ENCODE measurements at places on chromosomes 3 and 15.

DNA sequence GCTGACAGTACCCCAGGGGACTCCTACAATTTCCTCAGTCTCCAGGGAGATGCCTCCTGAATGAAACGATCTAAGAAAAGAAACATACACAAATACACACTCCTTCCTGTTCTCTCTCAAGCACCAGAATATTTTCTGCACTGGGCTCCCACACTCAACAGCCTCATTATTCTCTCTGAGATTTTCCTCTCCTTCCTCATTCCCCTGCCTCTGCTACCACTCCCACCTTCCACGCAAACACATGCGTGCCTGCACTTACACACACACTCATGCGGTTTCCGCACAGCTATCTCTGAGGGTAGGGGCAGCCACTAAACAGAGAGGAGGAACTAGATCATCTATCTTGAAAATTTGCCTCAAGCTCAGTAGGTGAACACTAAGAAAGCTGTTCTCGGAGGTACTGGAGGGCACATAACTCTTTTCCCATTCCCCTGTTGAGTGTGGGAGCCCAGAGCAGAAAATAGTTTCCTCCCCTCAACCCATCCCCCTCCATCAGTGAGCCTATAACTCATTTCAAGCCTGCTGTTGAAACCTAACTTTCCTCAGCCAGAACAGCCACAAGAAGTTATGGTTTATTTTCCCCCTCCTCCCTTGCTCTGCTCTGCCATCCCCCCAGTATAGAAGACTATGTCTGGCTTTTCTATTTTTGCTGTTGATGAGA, 30.5 kb upstream of the TIPARP start:
- DNase-seq, result peak; percentile 67

GRCh38 chr3:184211718-184212117, 17.7 kb upstream of the VWA5B2 start:
- no peak for DNase-seq

- DNase-seq, result no peak
These were observed 198.2 kb downstream of the SLCO3A1 start for GRCh38 chr15:92051716-92052115.

GRCh38 chr15:34335176-34336032, 2.2 kb downstream of the SLC12A6 start:
- peak; percentile 67 for DNase-seq

- DNase-seq, result no peak
These were observed 50.0 kb downstream of the PLS1 start for GRCh38 chr3:142646020-142646785.

DNA sequence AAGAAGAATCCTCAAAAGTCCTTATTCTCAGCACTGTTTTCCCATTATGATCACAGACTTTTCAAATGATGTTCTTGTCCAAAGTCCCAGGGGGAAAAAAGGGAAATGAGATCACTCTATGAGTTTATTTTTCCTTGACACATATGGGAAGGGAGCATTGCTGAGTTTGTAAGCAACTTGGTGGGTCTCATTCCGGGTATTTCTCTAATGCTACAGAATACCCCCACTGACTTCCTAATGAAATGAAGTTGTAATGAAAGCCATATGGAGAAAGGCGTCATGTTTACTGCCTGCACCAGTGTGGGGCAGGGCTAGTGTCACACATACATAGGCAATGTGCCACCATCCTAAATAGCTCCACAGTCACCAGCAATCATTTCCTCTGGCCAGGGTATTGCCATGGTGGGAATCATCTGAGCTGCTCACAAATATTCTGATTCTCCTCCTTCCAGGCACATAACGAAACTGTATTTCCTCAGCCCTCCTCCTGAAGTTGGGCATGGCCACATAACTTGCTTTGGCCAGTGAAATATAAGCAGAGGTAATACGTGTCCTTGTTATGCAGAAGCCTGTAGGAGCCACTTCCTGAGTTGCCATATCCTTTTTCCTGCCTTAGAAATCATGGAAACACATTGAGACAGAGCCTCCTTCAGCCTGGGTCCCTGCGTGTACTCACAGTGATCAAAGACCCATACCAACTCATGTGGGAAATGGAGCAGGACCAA, 41.0 kb upstream of the C15orf61 start:
- DNase-seq, result no peak

DNA sequence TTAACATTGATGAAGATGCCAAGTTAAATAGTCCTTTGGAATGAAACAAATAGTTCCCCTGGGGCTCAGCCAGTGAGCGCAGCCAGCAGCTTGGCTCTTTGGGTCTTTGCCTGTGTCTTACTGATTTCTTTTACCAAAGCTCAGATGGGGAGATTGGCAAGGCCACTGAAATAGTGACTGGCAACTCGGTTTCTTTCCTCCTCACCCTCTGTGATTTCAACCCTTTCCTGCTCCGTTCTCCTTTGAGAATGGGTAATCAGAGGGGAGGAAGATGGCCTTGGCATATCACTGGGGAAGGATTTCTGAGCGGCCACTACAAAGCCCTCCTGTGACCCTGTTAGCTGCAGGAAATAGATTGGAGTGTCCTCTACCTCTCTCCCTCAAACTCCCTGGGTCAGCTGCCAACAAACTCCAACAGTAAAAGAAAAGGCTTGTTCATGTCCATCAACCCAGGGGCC, 337.1 kb upstream of the LRRFIP2 start:
- no peak for DNase-seq

DNA sequence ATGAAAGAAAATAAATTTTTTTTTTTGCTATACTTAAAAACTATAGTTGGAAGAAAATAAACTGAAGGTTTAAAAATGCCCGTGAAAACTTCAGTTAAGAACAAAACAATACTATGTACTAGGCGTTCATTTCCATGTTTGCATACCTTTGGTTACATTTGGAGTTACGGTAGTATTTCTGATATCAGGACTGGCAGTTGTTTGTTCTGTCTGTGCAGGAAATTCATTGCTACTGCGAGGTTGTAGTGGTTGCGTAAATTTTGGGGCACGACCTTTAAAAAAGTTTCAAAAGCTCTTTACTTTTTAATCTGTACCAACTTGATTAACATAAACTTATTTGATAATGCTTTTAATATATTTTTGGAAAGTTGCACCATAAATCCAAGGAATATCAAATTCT, 47.9 kb downstream of the ST3GAL6 start:
- no peak for DNase-seq

GRCh38 chr3:98726084-98726483, 37.1 kb upstream of the ST3GAL6 start:
- DNase-seq, result no peak

- DNase-seq, result peak; percentile 56
These were observed 812 bp downstream of the P4HTM start for GRCh38 chr3:48990636-48991469.

- no peak for DNase-seq
These were observed 9.9 kb upstream of the ARHGEF3 start for GRCh38 chr3:56811546-56812202.

DNA sequence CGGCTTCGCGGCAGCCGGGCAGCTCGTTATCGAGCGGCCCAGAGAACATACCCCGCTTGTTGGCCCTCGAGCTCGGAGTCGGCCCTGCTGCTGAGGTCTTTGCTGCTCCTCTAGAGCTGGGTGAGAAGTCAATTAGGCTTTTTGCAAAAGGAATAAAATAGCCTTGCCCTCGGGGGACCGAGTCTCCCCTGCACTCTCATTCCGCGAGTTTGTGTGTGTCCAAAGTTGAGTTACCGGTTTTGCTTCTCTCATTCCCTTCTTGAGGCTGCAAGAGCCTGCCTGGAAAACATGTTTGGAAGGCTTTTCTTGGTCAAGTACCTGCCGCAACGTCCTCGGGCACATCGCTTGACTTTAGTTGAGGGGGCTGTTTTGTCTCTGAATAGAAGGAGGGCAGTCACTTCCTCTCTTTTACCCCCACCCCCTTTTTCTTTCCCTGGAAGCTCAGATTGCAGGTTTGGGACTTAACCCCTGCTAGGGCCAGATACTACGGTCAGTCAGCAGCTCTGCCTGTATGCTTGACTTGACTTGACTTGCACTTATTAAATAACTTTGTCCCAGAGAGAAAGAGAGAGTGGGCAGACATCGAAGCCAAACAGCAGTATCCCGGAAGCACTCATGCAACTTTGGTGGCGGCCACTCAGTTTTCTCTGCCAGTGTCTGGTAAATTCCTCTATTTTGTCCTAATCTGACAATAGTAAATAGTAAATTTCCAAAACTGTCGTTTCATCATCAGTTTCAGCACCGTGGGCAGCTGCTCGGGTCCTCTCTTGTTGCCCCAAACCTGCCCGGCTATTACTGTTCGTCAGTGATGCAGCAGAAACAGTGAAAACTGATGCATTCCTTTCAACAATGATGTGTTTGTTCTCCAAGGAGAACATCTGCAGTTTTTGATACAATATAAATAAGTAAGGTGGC, 609 bp downstream of the RNF13 start:
- DNase-seq, result peak; percentile 13

DNA sequence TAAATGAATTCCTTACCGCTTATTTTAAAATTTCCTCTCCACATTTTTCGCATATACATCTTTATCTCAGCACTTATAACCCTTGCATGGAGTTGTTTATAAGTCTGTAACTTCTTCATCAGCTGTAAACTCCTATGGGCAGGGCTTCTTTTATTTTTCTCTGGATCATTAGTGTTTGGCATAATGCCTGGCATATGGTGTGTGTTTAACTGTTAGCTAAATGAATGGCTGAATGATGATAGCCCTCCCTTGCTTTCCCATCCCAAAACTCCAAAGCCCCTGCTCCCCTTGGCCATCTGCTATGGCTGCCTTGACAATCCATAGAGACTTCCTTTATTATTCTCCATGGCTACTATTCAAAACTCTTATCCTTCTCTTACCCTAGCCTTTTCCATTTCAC, 48.1 kb upstream of the SEMA6D start:
- DNase-seq, result no peak

DNA sequence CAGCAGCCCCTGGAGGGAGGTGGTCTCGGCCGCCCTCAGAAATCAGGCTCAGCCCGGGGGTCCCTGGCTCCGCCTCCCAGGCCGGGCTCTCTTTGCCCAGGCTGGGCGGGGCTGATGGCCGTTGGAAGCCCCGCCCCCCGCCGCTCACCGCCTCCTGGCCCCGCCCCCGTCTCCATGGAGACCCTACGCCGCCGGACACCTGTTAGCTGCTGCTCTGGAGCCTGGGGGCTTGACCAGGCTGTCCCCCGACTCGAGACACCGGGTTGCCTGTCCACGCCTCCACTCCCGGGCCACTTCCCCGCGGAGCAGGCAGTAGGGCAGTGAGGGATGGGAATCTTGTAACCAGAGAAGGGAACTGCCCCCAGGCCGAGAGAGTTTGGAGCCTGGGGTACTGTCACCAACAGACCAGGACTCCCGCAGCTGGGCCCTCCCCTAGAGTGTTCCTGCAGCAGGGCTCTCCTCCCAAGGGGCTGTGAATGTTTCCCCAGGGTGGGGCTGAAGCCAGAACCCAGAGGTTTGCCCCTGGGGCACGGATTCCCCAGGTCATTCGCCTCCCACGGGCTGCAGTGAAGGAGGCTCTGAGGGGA, 27.8 kb upstream of the RPL32 start:
- DNase-seq, result peak; percentile 38

- DNase-seq, result no peak
These were observed 44.5 kb upstream of the FNDC3B start for GRCh38 chr3:171994646-171995428.

DNA sequence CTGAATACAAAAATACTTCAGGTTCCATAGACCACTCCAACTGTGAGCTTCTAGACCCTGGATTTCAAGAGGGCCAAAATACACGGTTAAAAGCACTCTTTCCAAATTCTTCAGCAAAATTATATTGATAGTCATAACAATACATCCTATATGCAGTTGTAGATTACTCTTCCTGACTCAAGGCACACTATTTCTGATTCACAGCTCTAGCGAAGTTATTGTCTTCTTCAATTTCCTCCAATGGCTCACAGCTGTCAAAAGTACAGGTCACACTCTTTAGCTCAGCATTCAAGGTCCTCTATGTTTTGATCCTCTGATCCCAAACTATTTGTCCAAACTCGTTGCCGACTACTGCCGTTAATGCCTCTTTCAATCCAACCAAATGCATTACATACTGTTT, 13.5 kb upstream of the CCDC80 start:
- no peak for DNase-seq

- DNase-seq, result no peak
These were observed 39.4 kb upstream of the SNRK start for GRCh38 chr3:43246976-43247375.

- DNase-seq, result no peak
These were observed 165.6 kb upstream of the SMAD3 start for GRCh38 chr15:66899555-66900350.

GRCh38 chr3:32110233-32110760, 3.9 kb downstream of the GPD1L start:
- DNase-seq, result no peak

All from activated CD4-positive, alpha-beta T cell treated with anti-CD3 and anti-CD28 coated beads, Interleukin-10, Interleukin-2, amounts not matched to agents 100 ng/mL and 50 ng/mL, durations not matched to agents 16 hours and 8 hours (primary cell).